ENCODE measurements at places on chromosomes 7 and 10.

- DNase-seq, result peak; percentile 54
Observed at GRCh38 chr7:28190077-28190710, 9.6 kb upstream of the JAZF1 start.

DNA sequence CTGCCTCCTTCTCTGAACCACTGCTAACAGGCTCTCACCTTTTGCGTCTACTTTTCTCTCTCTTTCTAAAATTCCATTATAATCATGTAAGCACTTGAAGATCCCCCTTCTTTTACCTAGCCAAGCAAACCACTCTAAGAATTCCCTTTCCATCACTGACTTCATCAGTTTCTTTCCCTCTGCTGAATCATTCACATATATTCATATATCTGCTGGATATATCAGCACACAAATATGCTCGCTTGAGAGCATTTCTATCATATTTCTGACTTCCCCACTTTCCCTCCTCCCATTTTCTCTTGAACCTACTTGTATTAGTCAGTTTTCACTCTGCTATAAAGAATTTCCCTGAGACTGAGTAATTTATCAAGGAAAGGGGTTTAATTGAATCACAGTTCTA, 84.2 kb upstream of the LRRN3 start:
- DNase-seq, result peak; percentile 55

GRCh38 chr10:123669886-123670285, 3.7 kb downstream of the GPR26 start:
- DNase-seq, result no peak

GRCh38 chr10:102714621-102715455, at the start of gene SFXN2:
Gene SFXN2 (plus strand): TSS chr10:102714636. CDS start chr10:102726637, 12,001 bp downstream.
- DNase-seq, result no peak

DNA sequence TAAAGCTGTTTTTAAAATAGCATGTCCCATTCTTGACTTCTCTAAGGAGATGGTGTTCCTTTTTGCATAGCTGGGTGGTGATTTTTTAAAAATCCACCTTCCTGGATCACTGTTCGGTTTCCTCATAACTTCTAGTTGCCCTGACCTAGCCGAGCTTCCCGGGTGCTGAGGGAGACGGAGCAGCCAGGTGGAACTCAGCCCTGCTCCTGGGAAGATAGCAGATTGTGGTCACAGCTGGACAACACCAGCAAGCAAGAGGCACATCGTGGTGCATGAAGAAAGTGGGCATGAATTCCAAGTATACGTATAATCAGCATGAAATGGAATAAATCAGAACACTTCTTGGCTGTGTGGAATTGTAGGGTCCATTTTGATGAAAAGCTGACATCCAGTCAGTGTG, 73.5 kb upstream of the RSU1 start:
- DNase-seq, result peak; percentile 31

DNA sequence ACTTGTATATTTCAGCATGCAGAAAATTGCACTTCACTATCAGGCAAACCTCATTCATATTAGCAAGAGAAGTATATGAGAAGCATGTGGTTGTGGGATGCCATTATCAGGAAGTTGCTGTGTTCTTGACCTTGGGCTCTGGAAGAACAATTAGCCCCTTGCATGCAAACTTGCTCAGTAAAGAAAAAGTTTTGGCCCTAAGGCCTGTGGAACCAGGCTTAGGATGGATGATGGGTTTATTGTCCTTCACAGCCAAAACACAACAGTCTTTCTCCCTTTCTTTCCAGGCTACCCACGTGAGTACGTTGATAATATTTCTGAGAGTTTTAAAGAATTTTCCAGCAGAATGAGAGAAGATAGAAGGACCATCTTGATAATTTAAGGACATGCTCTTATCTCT, 166.4 kb downstream of the AUTS2 start:
- DNase-seq, result no peak

- no peak for DNase-seq
Observed at GRCh38 chr10:75407713-75408508, 6.3 kb upstream of the ZNF503 start.

DNA sequence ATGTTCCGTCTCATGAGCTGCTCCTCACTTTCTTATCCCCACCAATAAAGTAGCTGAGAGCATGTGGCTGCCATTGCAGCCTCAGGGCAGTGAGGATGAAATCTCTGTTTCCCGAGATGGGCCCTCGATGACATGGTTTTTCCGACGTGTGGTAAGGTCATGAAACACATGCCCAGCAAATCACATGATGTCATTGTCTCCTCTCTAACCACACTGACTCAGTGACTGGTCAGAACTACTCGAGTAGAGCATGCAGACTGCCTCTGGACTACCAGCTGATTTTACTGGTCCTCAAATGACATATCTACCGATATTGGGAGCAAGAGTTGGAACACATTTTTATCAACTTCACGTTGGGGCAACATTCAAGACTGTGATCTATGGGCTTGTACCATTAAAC, 786.1 kb downstream of the CNTNAP2 start:
- DNase-seq, result no peak

- DNase-seq, result no peak
Observed at GRCh38 chr10:71865561-71866041, 14.6 kb upstream of the PSAP start.

GRCh38 chr7:143239813-143240212, 18.0 kb downstream of the TAS2R40 start:
- DNase-seq, result peak; percentile 63

DNA sequence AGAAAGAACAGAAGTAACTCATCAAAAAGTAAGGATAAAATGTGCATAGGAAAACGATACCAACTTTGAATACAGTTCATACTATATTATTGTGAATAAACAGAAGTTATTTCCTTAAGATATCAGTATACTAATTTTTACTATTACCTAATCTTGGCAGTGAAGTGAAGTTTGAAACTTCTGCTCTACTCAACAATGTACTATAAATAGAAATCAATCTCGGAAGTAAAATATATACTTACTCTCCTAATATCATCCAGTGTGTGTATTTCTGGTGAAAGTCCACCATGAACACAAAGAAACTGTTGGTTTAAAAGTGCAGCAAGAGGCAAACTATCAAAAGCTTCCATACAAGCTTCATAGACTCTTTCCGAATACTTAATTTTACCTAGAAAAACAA, 24.6 kb downstream of the PPP3CB start:
- no peak for DNase-seq

DNA sequence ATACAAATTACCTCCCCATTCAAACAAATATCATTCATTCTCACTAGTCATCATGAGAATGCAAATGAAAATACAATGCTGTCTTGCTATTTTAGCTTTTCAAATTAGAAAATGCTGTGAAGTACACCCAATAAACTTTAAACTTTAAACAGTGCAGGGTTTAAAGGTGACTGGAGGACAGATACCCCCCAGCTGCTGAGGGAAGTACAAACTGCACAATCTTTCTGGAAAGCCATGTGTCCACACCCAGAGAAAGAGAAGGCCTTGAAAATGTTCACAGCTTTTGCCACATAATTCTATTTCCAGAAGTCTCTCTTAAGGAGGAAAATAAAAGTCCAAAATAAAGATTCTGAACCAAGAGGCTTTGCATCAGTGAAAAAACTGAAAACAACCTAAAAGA, 56.5 kb downstream of the PIK3AP1 start:
- no peak for DNase-seq

- no peak for DNase-seq
Observed at GRCh38 chr10:108632144-108632543, 1291.2 kb downstream of the XPNPEP1 start.

- DNase-seq, result no peak
Observed at GRCh38 chr7:96329241-96329640, 7.3 kb upstream of the SLC25A13 start.

GRCh38 chr7:832968-833424, 720 bp downstream of the SUN1 start:
- no peak for DNase-seq

DNA sequence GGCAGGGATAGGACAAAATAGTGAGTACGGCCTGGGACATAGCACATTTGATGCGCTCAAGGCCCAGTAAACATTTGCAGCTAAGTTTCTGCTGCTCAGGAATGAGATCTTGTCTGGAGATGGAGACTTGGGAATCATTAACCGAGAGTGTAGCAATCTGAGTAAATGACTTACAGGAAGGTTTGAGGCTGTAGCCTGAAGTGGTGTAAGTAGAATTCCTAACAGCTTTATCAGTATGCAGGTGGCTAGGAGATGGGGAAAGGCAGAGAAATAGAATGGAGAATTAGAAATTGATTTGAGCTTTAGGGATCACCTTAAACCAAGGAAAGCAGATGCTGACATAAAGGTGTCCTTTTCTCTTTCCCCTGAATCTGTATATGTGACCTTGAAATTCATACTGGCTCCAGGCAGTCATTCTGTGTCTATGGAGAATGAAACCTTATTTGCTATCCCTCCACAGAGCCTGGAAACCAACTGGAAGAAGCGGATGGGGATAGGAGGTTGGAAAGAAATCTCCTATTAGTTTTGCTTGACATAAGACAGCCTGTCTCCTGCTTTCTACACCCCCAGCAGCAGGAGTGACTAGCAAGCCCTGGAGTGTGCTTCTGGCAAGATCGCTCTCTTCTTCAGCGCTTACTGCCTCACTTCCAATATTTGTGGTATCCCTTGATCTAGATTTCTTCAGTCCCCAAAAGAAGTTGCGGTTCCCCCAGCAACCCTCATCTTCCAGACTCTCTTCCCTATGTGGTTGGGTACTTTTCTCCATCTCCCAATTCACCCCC, 6.4 kb upstream of the PON2 start:
- DNase-seq, result peak; percentile 78

- no peak for DNase-seq
Observed at GRCh38 chr10:75304313-75304712, 68.6 kb upstream of the COMTD1 start.

GRCh38 chr7:133230591-133231194, 22.2 kb upstream of the EXOC4 start:
- DNase-seq, result peak; percentile 44

DNA sequence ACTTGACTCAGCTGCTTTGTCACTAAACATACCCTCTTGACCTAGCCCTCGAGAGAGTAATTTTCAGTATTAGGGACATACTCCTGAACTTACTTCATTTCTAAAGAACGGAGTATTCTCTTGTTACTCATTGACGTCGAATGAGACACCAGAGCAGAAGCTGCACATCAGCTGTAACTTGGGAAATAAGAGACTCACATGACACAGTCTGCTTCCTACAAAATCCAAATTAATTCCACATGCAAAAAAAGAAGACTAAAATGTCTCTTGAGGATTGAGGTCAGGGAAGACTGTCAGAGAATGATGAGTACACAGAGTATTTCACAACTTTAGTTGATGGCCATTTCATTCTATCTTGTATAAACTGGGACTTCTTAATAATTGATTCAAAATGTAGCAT, 114.7 kb upstream of the EGFR start:
- peak; percentile 53 for DNase-seq

DNA sequence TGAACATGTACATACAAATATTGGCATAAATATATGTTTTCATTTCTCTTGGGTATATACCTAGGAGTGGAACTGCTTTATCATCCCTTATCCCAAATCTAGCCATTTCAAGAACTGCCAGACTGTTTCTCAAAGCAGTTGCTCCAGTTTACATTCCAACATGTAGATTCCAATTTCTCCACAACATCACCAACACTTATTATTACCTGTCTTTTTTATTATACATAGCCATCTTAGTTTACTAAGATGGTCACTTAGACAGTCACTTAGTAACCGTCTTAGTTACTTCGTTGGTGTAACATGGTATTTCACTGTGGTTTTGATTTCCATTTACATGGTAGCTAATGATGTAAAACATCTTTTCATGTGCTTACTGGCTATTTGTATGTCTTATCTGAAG, 82.7 kb downstream of the ZFAND4 start:
- DNase-seq, result no peak

DNA sequence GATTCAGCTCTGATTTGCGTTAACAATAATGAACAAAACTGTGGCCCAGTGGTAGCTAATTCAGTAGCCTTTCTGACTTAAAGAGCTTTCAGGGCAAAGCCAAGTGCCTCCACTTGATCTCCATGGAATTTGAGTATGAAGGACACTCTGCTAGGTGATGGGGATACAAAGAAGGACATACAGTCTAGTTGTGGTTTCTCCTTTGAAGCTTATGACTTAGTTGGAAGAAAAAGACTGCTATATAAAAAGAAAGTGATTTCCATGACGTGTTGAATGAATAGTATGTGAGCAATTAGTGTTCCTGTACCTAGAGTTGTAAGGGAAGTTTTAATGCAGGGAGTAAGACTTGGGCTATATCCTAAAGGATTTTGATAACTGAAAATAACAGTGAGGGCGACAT, 8.3 kb downstream of the PDCD4 start:
- DNase-seq, result no peak

DNA sequence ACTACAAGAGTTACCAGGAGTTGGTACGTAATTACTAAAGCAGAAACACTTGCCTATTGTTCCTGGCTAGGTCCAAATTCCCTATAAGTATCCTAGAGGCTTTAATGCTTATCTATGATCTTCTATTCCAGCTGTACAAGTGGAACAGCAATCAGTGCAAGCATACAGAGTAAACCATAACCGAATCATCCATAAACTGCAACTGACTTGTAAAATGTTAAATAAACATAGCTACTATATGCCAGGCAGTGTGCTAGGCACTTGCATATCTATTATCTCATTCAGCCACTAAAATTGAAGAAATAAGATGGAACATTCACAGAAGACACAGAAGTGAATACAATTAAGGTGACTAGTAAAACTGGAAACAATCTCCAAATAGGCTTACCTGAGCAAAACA, 55.7 kb downstream of the IRF5 start:
- no peak for DNase-seq

DNA sequence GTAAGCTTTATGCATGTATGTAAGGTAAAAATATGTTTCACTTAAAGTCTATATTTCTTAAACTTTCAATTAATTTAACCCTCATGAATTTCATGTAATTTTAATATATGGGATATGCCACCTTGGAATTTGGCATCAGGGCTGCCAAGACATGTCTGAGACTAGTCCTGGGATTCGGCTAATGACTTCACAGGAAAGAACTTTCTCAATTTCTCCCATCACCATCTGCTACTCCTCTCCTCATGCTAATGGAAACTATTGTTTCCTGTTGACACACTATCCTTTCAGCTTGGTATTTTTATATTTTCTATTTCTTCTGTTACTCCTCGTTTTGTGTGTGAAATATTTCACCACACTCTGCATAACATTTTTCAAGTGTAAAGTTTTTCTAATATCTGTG, 205.9 kb downstream of the ARL4A start:
- DNase-seq, result no peak

GRCh38 chr7:44706788-44707557, 41.7 kb upstream of the ZMIZ2 start:
- no peak for DNase-seq

DNA sequence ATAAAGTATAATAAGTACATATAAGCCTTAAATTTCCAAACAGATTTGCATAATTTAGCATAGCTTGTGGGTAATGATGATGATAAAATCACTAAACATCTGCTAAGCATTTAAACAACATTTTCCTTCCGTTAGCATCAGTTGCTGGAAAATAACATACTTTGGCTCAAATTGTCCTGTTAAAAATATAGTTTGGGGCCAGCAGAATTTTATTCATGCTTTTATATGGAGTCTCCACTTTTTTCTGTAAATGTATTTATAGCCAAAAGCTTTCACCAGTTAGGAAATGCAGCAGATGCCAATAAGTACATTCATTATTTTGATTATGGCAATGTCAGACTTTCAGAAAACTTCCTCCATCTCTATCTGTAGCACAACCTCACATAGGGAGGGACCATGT, 107.2 kb downstream of the CNTNAP2 start:
- no peak for DNase-seq

Measured in amniotic epithelial cell (primary cell).